ENCODE measurements at places on chromosomes 5 and 9.
A peak's percentile ranks its signal among the peaks of the same experiment; 100 is the strongest.

DNA sequence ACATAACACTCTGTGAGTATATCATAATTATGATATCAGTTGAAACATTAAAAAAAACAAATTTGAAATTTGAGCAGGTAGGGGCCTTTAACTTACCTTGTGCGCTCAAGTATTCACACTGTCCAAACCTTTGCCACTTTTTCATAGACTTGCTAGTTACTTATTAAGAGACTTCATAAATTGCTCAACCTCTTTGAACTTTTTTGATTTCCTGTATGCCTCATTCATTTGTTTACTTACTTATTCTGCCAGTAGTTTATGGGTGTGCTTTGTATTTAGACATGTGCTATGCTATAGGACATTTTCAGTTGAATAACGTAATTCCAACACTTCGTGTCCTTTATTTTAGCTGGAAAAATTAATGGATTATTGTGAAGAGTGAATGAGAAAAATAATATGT, 204.8 kb downstream of the HCN1 start:
- DNase-seq: no peak

DNA sequence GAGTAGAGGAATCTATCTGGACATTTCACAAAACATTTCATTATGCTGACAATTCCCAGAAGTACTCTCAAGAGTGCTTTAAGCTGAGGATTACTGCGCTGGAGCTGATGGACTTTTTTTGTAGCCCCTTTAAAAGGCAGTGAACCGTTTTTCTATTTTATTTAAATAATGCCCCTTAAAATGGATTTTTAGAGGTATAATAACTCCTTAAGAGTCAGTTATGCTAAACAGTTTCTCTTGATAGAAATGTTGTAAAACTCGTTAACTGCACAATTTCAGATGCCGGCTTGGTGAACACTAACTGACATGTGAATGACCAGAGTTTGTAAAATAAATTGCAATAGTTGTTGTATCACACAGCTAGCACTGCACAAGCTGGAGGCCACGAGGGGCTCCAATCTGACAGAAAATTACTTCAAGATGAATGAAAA, 174.0 kb downstream of the NR2F1-AS1 start:
- DNase-seq: no peak

DNA sequence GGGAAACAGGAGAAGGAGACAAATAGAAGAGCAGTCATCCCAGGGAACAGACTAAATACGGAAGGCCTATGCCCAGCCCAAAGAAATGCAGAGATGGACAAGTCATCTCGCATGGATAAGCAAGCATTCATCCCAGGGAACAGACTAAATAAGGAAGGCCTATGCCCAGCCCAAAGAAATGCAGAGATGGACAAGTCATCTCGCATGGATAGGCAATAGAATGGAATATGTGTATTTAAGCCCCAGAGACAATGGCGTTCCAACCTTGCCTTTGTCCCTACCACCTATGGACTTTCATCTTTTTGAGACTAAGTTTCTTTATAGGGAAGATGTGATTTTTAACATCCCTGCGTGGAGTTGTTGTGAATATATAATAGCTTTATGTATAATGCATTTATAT, 242.2 kb upstream of the TNC start:
- no peak for DNase-seq

DNA sequence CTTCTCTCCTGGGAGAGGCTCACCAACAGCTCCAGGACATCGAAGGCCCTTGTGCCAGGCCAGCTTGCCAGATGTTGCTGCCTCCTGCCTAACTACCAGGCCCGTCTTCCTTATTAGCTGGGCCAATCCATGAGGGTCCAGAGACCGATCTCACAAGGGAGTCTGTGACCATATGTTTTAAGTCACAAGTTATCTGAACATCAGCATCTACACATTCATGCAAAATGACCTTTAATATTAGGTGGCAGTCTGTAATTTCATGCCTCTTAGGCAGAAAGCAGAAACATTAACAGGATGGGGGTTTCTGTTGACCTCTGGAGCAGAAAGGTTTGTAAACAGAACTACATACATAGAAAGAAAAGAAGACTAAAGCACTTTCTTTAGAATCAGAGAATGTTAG, 75.1 kb upstream of the SLC25A51 start:
- DNase-seq: no peak

DNA sequence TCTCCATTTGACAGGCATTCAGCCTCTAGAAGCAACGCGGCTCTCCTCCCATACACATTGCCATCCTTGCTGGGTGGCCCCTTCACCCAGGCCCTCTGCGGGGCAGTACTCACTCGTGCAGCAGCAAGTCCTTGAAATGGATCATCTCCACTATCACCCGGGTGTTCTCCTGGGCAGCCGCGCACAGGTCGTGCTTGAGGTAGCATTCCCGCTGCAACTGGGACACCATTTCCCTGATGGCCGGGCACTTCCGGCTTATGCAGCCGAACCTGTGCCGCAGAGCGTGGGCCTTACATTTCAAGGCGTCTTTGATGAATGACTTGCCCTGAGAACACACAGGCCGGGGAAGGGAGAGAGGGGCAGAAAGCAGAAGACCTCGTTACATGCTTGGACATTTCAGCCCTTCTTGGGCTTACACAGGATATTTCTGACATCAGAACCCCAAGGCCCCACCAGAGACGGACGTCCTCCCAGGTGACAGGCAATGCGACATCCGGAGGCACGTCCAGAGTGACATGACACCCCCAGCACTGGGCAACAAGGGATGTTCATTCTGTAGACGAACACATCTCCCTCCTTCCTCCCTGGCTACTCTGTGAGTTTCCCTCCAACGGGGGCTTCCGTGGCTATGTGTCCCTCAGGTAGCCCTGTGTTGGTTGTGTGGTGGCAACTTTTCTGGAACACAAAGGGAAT, 5.0 kb downstream of the STC2 start:
- no peak for DNase-seq

- no peak for DNase-seq
Observed at GRCh38 chr5:158531860-158532259, 567.9 kb downstream of the EBF1 start.

- no peak for DNase-seq
Observed at GRCh38 chr9:131965841-131966240, 113.8 kb downstream of the MED27 start.

GRCh38 chr9:10876333-10876732, 263.5 kb upstream of the PTPRD start:
- DNase-seq: no peak

DNA sequence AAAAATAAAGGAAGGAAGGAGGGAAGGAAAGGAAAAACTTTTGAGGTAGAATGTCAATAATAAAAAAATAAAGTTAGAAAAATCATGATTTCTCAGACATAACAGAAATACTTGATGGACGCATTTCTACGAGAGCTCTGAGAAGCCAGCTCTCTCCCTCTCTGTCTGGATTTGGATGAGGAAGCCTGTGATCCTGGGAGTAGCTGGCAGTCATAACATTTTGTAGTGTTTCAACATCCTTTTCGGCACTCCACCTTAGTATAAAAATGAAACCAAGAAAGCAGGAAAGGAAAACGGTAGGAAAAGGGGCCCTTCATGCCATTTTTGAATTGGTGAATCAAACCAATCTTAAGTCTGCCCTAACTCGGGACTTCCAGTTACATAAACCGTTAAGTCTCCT, 321.3 kb downstream of the EPB41L4A start:
- no peak for DNase-seq

DNA sequence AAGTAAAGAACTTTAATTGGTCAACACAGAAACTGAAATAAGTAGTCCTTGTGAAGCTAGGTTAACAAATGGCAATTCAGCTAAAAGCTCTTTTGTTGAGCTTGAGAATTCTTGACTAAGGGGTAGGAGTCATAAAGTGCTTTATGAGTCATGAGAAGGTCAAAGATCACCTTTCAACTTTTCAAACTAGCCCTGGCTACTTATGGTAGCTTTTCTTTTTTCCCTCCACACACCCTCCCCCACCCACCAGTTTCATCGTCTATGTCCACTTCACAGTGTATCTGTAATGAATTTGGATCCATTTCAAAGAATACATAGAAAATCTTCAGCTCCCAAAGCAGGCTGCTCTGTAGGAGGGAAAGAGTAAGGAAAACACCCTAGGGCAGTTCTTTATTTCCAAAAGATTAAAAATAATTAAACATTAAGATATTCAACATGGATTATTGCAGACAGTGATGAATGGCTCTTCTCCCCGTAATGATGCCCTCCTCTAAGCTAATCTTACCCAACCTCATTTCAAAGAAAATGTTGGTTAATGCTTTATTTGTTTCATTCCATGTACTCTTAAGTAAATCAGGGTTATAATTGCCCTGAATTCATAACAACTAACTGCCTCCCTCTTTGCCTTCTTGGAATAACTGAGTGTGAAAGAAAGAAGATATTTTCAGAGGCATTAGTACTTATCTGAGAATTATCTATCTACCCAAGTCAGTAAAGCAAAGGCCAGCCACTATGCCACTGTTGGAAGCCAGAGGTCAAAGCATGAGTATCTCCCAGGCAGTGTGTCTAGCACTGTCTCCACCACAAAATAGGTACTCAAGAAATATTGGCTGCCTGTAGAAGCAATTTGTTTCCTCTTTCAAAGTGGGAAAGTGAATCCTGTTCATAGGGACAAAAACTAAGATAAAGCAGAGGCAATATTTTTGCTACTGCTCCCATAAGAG, 290.6 kb downstream of the PIK3R1 start:
- no peak for DNase-seq

DNA sequence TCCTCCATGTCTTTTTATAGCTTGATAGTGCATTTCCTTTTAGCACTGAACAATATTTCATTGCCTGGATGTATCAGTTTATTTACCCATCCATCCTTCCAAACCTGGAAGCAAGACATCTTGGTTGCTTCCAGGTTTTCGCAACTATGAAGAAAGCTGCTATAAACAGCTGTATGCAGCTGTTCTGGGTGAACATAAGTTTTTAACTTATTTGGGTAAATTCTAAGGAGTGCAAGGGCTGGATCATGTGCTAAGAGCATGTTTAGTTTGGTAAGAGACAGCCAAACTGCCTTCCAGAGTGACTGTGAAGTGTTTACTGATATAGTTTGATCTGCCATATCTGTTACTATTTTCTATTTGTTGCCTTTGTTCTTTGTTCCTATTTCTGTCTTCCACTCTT, 58.5 kb downstream of the CSF2 start:
- no peak for DNase-seq

- no peak for DNase-seq
Observed at GRCh38 chr5:43702815-43703214, 99.8 kb downstream of the NNT start.

DNA sequence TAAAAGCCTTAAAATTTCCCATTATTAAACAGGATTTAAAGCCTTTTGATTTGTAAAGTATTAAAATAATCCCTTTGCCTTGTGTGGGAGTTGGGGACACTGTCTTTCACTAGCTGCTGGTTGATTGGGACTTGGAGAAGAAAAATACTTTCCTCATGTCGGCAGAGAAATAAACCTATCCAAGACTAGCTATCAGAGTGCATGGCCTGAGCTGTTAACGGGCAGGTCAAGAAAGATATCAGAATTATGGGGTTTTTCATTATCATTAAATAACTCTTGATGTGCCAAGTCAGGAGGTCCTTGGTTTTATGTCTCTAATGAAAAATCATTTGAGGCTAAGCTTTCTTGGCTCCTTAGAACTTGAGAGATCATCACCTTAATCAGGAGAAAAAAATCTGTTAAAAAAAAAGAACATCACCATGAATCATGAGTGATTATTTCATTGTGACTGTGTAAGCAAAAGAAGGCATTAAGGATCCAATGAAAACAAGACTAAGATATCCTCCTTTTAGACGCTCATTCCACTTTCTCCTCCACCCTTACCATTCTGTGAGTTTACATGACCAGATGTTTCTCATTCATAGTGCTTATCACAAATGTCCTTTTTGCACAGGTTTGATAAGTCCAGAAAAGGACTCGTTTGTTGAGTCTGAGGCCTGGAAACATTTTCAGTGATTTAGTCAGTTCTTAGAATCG, 140.4 kb upstream of the EGFLAM start:
- DNase-seq: peak; percentile 55

Measured in esophagus muscularis mucosa (tissue), 4 donors.